ENCODE measurements at places on chromosomes 4 and X.

- DNase-seq, result no peak
These were observed 599.7 kb downstream of the ADGRL3 start for GRCh38 chr4:61799794-61800193.

GRCh38 chr4:177159600-177159999 lies 150.1 kb upstream of the NEIL3 start:
- no peak for DNase-seq

- DNase-seq, result no peak
These were observed 14.5 kb downstream of the SLC25A5 start for GRCh38 chrX:119482481-119483480.

DNA sequence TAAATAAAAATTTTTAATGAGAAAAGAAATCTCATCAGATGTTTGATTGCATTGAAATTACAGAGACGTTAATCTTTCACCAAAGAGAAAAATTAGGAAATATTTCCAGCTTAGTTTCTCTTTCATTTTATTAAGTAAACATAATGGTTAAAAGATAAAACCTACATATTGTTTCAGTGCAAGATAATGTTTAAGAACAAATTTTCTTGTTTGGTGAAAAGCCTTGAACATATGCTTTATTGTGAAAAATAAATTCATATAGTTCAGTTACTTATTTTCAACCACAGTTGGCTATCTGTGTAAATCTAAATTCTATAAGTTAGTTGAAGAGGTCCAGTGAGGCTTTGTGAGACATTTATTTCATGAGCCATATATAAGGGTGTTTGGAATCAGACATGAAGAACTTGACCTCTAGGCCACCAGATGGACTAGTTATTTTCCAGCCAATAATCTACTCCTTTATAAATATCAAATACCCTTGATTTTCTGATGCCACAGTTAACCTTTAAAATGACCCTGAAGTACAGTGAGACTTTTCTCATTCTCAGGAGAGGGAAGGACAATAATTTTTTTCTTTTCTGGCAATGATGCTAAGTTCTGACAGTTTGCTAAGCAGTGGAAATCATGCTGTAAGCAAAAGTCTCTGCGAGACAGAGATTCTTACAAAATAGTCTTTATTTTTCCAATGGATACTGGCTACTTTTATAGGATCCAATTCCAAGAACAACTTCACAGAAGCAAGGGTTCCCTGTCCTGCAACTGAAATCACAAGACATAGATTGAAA lies 2.5 kb downstream of the ARSJ start:
- DNase-seq, result no peak

GRCh38 chr4:170134821-170135220 lies 45.1 kb upstream of the AADAT start:
- DNase-seq, result no peak

DNA sequence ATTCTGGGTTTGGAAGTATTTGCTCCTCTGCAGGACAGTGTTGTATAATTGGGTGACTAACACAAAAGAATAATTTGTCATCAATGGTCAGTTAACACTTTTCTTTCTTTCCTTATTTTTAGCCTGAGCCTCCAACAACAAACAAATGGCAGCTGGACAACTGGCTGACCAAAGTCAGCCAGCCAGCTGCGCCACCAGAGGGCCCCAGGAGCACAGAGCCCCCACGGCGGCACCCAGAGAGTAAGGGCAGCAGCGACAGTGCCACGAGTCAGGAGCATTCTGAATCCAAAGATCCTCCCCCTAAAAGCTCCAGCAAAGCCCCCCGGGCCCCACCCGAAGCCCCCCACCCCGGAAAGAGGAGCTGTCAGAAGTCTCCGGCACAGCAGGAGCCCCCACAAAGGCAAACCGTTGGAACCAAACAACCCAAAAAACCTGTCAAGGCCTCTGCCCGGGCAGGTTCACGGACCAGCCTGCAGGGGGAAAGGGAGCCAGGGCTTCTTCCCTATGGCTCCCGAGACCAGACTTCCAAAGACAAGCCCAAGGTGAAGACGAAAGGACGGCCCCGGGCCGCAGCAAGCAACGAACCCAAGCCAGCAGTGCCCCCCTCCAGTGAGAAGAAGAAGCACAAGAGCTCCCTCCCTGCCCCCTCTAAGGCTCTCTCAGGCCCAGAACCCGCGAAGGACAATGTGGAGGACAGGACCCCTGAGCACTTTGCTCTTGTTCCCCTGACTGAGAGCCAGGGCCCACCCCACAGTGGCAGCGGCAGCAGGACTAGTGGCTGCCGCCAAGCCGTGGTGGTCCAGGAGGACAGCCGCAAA lies 106.0 kb downstream of the KLHL8 start:
- no peak for DNase-seq

GRCh38 chrX:47902161-47902560 lies 65.5 kb downstream of the ZNF81 start:
- DNase-seq, result no peak

GRCh38 chrX:138349351-138349750 lies 362.2 kb downstream of the FGF13 start:
- no peak for DNase-seq

- DNase-seq, result no peak
These were observed 7.0 kb downstream of the SLC9B1 start for GRCh38 chr4:103012551-103012950.

DNA sequence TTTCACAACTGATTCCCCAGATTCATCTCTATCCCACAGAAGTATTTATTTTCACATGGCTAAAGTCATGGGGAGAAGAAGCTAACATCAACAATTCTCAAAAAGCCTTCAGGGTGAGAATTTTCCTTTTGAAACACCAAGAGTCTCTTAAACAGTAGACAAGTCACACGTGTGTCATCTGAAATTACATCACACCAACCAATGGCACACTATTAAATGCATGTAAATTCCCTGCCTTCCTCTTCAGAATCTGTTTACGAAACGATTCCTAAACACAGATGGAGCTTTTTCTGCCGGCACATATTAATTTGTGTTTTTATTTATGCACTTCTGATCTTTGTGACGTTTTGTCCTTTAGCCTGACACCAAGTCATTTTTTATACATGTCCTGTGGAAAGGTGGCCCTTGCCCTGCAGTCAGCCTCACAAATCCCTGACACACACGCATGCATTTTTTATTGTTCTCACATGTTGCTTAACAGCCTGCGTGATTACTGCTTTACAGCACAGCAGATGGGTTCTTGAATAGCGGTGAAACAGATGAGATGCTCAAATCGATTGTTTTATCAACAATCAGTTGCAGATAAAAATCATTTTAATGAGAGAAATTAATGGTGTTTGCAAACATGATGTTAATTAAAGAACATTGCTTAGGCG lies 735.9 kb upstream of the TENM3 start:
- no peak for DNase-seq

DNA sequence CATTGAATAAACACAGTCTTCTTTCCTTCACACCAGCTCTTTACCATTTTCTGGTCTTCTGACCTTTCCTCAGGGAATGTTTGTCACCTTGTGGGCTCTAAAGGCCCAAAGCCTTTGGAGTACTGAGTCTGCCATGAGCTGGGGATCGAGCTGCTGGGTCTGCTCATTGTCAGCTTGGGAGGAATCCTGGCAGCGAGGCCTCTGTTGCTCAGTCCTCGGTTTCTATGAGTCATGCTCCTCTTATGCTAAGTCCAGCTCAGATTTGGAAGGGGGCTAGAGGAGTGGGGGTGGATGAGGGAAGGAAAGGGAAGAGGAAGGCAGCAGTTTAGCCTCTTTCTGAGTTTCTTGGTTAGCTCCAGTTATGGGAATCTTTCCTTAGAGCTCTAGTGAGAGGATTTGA lies 31.1 kb downstream of the NHSL2 start:
- DNase-seq, result no peak

GRCh38 chrX:134241960-134242619 lies 5.1 kb downstream of the CCDC160 start:
- DNase-seq, result no peak

- no peak for DNase-seq
These were observed at the start of gene L1CAM for GRCh38 chrX:153885968-153886903. Gene L1CAM, minus strand, starts transcription at chrX:153886173. Its CDS starts 10,337 bp downstream, at chrX:153875836.

DNA sequence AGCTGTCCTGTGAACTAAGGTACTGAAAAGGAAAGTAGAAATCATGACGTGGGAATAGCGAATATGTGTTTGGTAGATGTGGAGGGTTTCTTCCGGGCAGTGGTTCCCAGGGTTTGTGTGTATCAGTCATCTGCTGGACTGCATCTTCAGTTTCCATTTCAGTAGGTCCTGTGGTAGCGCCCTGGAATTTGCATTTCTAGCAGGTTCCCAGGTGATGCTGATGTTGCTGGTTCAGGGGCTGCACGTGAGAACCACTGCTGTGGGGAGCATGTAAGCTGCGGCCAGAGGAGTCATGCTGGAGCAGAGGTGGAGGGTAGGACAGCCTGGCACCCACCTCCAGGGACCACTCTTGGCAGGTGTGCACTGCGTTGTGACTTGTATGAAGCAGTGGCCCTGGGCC lies 47.1 kb downstream of the ARHGAP10 start:
- DNase-seq, result no peak

GRCh38 chr4:116796022-116796421 lies 289.4 kb downstream of the TRAM1L1 start:
- no peak for DNase-seq

- no peak for DNase-seq
These were observed 24.6 kb downstream of the VSIG4 start for GRCh38 chrX:66015152-66015831.

DNA sequence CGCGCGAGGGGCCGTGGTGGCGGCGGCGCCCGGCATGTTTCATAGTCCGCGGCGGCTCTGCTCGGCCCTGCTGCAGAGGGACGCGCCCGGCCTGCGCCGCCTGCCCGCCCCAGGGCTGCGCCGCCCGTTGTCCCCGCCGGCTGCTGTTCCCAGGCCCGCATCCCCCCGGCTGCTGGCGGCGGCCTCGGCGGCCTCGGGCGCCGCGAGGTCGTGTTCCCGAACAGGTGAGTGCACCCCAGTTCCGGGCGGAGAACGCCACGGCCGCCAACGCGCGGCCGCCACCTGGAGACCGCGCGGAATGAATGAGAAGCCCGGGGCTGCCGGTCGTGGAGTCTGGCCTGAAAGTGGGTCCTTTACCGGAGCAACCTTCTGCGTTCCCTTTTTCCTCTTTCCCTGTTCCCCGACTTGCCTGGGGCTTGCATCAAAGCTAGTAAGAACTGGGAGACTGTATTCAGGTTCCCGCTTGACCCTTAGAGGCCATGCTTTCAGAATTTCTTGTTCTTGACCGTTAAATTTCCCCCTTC lies 429 bp downstream of the NOCT start:
- peak; percentile 10 for DNase-seq

DNA sequence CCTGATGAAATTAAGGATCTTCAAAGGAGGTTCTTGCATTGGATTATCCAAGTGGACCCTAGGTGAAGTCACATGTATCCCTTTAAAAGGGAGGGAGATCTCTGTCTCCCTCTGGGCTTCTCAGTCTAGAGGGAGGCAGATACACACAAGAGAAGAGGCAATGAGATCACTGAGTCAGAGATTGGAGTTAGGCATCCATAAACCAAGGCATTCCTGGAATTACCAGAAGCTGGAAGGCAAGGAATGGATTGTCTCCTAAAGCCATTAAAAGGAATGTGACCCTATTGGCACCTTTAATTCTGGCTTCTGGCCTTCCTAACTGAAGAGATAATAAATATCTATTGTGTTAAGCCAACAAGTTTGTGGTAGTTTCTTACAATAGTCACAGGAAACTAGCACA lies 383.2 kb downstream of the PACRGL start:
- DNase-seq, result no peak

DNA sequence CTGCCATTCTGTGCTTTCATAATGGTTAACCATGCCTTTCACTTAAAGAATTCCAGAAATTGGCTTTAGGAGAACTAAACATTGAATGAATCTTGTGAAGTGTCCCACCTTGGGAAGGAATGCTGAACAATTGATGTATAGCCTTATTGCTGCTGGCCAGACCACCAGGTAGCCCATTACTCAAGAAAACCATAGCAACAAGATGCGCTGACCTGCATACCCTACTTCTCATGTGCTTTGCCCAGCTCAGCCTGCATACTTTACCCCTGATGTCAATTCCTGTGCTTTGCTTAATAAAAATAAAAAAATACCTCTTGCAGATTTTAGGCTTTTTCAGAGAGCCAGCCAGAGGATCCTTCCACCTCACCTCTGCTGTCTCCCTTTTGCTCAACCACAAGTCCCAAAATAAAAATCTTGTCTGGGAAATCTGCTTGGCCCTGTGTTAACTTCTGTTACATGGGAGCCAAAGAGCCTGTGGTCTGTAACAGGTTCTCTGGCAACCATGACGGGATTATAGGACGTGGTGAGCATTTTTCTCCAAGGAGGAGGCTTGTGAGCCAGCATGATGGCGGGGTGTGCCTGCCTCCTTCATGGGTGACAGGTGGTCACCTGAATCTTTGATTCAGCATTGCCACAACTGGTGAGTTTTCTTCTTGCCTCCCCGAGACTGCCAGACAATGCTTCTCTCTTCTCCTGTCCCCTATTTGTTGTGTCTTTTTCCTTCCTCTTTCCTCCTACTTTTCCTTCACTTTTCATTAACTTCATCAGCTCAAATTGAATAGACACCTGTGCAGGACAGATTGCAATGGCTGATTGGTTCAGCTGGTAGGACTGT lies 106.8 kb downstream of the ARSJ start:
- DNase-seq, result no peak

- DNase-seq, result no peak
These were observed 262.7 kb downstream of the RCHY1 start for GRCh38 chr4:75251547-75251946.

DNA sequence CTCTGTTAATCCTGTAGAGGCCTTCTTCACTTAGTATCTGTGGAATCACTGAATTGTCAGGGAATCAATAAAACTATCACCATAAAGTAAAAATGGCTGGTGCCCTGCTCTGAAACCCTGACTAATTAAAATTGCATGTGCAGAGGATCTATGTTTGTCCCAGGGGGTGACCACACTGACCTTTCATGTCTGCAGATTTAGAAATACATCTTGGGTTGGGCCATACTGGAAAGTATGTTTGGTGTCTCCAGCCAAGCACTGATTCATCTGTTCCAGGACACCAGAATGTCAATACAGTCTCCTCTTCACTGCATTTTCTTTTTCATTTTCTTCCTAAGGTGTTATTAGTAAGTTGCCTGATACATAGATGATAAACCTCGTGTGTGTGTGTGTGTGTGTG lies 490.9 kb upstream of the INTU start:
- no peak for DNase-seq

DNA sequence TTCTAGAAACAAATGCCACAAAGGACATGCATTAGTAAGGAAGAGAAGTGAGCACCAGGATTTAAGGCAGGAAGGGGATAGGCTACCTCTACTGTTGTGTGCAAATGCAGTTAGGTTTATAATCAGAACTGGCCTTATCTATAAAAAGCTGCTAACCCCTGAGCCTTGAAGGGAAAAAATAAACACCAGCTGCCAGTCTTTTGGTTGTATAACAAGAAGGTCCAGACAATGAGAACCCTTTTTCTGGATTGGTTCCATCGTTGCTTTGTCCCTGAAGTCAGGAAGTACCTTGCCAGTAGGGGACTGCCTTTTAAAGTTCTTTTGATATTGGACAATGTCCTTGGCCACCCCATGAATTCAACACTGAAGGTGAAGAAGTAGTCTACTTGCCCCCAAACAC lies 126.7 kb upstream of the OTUD4 start:
- no peak for DNase-seq

- DNase-seq, result no peak
These were observed 9.0 kb downstream of the DOCK11 start for GRCh38 chrX:118504581-118504980.

DNA sequence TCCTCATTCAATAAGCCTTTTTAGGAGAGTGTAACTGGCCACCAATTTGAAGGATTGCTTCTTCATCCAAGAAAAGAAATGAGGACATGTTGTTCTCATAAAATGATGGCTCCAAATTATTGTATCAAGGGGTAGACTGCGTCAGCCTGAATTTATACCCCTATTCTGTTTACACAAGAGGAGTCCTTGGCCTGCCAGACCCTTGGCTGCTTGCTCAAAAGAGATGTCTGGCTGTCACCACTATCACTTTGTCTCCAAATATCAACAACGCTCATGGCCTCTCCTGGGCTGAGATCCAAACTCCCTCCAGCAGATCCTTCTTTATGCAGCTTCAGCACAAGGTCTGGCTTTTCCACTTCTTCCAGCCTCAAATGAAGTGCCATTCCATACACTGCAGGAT lies 127.9 kb downstream of the OR13H1 start:
- no peak for DNase-seq
